ENCODE measurements at places on chromosomes 11 and 22.

DNA sequence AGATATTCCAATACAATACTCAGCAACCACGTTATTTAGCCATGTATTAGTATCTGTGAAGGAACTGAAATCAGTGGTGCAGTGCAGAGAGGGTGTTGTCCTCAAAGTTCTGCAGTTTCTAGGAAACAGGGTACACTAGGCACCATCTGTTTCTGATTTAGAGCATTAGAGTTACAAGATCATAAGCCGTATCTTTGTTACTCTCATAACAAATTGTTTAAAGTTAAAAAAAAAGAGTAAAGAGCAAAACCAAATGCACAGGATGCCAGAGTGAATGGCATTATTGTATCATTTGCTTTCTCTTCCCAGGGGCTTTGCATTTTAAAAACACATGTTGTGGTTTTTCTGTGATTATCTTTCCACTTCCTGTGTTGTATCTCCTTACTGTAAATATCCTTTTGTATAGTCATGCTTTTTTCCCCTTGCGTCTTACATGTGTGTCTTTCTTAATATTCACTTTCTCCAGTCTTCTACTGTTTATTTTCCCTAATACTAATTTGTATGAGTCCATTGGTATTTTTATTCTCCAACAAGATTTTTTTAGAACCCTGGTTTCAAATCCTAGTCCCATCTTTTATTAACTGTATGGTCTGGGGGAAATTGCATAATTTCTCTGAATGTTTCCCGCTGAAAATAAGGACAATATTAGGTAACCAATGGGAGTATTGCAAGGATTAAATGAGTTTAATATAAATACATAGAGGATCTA, 15.2 kb upstream of the NUP160 start:
- no peak for DNase-seq

- DNase-seq, result no peak
Measured at GRCh38 chr11:9136741-9137140, 45.3 kb upstream of the SCUBE2 start.

DNA sequence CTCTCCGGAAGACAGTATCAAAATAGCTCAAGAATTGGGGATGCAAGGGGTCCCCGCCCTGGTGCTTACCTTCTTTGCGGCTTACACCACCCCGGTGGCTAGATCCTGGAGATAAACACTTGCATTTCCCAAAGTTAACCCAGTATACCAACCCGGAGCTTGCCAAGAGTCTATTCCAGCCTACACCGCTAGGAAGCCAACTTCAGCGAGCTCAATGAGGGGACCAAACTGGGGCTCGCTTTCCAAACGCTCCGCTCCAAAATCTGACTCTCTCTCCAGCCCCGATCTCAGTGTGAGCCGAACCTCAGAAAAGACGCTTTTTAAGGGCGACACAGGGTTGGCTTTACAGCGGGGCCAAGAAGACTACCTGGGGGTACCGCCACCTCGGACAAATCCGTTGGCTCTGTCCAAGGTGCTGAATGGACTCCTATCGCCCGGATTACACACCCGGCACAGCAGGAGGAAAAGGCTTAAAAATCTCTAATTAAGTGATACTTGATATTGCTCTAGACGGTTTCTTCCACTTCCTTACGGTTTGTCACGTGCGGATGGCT, 20.1 kb upstream of the BDNF start:
- peak; percentile 86 for DNase-seq

DNA sequence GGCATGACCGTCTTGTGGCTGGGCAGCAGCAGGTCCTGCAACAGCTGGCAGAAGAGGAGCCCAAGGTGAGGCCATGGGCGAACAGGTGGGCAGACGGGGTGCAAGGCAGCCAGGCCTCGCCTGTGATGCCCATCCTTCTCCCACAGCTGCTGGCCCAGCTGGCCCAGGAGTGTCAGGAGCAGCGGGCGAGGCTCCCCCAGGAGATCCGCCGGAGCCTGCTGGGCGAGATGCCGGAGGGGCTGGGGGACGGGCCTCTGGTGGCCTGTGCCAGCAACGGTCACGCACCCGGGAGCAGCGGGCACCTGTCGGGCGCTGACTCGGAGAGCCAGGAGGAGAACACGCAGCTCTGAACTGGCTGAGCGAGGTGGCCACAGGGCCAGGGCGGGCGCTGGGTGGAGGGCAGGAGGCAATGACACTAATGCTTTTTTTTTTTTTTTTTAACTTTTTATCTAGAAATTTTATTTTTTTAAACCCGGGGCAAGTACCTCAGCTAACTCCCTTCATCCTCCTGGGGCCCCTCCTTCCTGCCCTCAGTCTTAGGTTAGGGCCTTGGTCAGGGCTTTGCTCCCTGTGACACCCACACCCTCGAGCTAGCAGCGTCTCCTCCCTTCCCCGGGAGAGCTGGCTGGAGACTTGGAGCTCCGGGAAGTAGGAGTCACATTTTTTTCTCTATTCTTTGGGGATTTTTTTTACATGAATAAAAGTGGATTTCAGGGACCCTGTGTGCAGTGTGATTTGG, 16.0 kb downstream of the PLCB3 start:
- no peak for DNase-seq

- peak; percentile 56 for DNase-seq
Measured at GRCh38 chr22:44870021-44870420, 117.6 kb downstream of the ARHGAP8 start.

GRCh38 chr22:29635734-29636357, 32.4 kb downstream of the NF2 start:
- peak; percentile 82 for DNase-seq

- DNase-seq, result no peak
Measured at GRCh38 chr22:21612858-21613257, 17.0 kb downstream of the YDJC start.

DNA sequence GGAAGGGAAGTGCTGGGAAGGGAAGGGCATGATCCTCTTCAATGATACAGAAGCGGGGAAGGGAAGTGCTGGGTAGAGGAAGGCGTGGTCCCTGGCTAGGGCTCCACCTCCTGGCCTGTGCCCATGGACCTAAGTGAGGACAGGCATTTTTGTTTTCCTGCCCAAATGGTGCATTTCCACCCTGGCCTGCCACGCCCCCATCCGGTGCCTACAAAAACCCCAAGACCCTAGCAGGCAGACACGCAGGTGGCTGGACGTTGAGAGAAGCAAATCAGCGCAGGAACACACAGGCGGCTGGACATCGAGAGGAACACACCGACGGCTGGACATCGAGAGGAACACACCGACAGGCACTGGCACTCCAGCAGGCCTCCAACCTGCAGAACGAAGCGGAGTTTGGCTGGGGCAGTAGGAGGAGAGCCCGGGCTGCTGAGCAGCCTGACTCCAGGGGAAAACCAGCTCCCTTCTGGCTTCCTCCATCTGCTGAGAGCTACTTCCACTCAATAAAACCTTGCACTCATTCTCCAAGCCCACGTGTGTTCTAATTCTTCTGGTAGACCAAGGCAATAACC, 628.3 kb downstream of the BUD13 start:
- DNase-seq, result no peak

DNA sequence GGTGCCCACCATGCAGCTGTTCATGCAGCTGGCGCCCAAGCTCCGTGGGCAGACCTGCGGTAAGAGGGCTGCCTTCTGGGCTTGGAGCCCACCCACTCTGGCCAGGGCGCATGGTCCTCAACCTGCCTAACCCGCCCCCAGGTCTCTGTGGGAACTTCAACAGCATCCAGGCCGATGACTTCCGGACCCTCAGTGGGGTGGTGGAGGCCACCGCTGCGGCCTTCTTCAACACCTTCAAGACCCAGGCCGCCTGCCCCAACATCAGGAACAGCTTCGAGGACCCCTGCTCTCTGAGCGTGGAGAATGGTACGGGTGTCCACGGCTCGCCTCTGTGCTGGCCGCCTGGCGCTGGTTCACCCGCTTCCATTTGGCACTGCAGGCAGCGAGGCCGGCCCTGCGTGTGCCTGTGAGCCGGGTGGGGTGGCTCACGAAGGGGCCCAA, 11.0 kb downstream of the MUC5AC start:
- no peak for DNase-seq

DNA sequence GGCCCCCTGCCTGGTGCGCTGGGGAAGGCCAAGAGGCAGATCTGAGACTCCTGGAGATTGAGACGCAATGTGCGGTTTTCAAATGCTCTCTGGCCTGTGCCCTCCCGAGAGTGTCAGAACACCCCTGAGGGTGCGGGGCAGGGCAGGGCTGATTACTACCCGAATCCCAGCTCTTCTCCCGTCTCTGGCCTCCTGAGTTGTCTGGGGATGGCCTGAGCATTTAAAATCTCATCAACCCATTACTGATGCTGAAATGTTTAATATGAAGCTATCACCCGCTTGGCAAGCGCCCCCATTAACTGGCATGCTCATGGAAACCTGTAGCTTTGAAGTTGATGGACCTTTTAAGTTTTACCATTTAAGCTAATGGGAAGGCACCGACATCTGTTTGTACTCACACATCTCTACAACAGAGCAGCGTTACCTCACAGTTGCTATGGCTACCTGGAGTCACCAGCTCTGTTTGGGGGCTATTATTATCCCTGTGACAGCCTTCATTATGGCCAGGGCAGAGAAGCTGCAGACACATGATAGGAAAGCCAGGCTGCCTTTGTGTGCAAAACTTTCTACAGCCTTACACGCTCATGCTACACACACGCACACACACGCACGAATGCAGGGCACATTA, 3.6 kb upstream of the MB start:
- DNase-seq, result peak; percentile 39

GRCh38 chr22:21568347-21569075, 997 bp downstream of the UBE2L3 start:
- DNase-seq, result no peak

DNA sequence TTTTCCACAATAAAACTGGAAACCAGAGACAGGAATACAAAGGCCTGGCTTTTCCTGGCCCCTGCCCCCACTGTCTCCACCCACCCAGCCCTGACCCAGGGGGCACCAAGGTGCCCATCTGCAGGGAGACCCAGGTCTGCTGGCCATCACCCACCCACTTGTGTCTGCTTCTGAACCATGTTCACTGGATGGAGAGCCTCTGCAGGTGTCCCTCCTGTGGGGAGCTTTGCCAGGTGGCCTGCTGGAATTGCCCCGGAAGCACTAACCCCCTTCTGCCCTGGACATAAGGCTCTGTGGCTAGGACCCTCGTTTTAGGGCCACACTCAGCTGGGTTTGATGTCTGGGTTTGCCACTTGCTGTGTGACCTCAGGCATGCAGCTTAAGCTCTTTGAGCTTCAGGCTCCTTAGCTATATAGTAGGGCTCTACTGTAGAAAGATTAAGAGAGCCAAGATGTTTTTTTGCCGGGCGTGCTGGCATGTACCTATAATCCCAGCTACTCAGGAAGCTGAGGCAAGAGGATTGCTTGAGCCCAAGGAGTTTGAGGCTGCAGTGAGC, 3.9 kb downstream of the SCARF2 start:
- no peak for DNase-seq

- no peak for DNase-seq
Measured at GRCh38 chr22:24335496-24335895, 64.9 kb downstream of the SPECC1L start.

DNA sequence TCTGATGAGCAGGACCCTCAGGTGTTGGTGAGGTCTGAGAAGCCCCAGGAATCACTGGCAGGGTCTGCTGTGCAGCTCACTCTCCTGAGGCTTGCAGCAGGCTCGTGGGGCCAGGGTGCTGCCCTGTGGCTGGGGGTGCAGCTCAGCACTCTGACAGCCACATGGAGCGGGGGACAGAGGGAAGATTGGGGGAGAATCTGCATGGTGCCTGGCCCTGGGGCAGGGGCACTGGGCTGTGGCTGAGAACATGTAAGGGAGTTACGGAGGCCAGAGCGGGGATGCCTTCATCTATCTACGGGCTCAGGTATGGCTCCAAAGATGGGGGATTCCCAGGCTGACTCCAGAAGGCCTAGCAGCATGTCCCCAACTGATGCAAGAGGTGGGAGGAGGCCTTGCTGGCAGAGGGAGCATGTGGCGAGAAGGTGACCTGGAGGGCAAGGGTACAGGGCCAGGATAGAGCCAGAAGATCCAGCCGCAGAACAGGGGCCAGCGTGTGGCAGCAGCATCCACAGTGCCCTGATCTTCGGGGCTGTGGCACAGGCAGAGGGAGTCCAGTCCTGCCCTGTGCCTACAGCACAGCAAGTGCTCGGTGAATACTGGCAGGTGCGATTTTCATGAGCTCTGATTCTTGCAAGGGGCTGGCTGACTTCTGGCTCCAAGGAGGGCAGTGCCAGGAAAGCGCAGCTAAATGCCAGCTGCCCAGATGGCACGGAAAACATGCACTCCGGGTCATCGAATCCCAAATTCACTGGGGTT, 184.7 kb downstream of the CTTN start:
- no peak for DNase-seq

DNA sequence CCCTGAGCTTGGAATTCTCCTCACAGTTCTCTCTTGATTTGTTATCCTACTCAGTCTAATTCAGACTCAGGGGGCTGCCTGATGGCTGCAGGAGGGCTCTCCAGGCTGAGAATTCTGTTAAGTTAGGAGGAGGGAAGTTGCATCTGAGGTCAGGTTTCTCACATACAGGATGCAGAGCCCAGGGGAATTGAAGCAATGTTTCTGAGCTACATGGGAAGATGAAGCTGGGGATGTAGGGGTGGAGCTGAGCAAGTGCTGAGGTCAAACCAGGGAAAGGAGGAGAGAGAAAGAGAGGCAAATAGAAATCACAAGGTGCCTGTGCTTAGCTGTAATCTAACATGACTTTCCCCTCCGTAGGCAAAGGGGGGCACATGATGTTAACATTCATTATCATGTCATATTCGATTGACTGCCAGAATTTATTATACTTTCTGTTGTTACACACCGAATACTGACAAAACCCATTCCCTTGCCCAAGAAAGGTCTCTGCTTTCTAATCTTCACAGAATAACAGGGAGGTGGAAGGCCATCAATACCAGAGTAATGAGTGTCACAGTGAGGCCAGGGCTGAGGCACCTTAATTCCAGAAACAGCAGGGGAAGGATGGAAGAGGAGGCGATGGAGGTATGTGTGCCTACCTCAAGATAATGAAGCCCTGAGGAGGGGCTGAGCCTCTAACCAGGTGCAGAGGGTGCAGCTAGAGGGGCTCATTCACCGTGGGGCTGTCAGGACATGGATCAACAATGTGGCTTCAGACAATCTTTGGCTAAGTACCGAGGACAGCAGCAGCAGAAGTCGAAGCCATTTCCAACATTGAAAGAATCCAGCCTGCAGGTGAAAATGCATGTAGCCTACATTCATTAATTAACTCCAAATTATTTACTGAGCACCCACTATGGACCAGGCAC, 205.4 kb upstream of the SNX19 start:
- DNase-seq, result no peak

- DNase-seq, result no peak
Measured at GRCh38 chr11:35099278-35100012, 39.5 kb upstream of the CD44 start.

DNA sequence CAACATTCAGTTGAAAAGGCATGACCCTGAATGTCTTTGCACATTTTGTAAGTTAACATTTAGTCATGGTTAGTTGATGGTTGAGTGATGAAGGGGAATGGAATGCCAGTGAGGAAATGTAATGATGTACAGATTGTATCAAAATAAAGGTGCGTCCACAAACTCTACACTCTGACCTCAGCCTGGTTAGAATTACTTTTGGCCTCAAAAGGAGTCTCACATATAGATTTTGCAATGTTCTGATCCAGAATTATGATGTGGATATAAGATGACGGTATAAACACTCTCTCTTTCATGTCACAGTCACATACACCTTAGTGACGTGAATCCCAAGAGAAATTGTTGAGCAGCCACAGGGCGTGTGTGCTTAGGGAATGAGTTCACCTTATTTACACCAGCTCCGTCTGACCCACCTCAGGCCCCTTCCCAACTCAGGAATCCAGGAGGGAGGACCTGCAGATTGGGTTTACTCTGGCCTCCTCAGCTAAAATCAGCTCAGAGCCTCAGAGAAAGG, 100.1 kb downstream of the RDX start:
- DNase-seq, result no peak

Data from NCI-H524 (cell line).